ENCODE measurements at places on chromosomes 5 and 9.

GRCh38 chr5:89397096-89397495 lies 514.1 kb upstream of the MEF2C start:
- DNase-seq, result no peak

GRCh38 chr5:92543201-92543600 lies 1037.8 kb downstream of the NR2F1-AS1 start:
- DNase-seq, result no peak

DNA sequence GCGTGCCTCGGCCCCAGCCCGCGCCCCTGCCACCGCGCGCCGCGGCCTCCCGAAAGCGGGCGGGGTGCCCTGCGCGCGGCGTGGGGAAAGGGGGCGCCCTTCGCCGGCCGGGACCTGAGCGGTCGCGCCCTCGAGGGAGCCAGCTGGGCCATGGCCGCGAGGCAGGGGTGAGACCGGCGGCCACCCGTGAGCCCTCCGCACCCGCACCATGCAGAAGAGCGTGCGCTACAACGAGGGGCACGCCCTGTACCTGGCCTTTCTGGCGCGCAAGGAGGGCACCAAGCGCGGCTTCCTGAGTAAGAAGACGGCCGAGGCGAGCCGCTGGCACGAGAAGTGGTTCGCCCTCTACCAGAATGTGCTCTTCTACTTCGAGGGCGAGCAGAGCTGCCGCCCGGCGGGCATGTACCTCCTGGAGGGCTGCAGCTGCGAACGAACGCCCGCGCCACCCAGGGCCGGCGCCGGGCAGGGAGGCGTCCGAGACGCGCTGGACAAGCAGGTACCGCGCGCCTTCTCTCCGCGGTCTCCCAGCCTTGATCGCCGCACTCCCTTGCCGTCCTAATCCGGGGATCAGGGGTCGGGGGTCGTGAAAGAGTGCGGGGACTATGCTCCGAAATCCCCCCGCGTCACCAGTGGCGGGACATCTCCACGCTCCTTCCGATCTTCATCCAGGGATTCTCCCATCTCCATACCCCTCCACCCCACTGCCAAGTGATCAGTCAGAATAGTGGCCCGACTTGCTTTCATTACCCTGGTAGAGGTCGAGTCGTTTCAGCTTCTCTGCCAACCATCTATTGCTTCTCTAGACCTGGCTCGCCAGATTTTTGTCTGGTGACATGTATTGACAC lies 590 bp downstream of the RASGRF2 start:
- DNase-seq, result peak; percentile 13

- no peak for DNase-seq
Measured at GRCh38 chr5:37715361-37715760, 124.5 kb downstream of the GDNF start.

DNA sequence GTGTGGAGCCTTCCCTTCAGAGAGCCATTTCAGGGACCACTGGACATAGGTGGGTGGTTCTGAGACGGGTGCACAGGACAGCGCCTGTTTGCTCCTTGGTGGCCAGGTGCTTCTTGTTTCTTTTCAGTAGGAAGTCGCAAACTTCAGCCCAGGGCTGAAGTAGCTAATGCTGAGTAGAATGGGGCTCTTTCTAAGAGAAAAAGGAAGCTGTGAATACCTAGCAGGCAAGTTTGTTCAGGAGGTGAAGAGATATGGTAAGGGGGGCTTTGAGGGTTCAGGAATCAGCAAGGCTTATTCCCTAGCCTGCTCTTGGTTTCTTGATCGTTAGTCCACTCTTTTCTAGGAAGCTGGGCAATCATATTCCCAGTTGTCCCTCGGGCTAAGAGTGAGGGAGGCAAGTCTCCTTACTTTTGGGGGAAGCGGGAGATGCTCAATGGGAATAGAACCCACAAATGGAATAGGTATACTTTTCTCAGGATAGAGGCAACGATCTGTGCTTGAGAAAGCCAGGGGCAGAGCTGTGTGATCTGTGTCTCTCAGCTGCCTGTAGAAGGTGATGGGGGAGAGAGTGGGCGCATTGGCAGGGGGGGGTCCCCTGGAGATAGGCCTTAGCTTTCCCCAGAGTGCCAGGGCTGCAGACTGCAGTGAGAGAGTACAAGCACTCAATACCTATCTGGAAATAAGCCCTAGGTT lies 1.9 kb upstream of the PURA start:
- no peak for DNase-seq

- no peak for DNase-seq
Measured at GRCh38 chr5:26578002-26578401, 460.4 kb downstream of the CDH9 start.

DNA sequence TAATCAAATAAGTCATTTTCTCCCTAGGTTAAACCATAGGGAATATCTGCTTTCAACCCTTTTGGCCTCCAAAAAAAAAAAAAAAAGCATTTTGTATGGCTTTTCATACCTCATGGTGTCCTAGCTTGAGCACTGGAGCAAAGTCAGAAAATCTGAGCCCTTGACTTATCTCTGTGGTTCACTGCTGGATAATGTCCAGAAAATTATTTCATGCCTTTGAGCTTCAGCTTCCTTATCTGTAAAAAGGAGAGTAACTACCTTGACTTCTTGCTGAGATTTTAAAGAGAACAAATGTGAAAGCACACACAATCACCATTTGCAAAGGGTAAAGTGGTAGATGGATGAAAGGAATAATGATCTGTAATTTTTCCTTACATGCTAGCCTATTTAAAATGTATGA lies 165.9 kb downstream of the ALDH1A1 start:
- DNase-seq, result no peak

GRCh38 chr9:137256856-137257255 lies 1.7 kb downstream of the NELFB start:
- no peak for DNase-seq

DNA sequence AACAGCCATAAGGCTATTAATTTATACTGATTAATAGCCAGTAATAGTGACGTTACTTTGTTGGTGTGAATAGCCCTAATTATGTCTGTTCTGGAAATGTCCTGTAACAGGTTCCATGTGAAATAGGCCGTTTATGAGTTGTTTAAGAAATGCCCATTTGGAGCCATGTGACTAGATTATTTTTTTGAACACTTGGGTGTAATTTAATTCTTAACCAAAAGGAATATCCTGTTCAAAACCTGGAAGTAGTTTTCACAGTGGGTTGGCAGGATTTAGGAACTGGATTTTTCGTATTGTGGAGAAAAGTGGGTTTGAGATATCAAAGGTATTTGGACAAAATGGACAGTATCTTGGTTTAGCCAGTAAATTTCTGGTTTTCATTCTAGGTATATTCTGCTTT lies 1.3 kb downstream of the TENT2 start:
- no peak for DNase-seq

DNA sequence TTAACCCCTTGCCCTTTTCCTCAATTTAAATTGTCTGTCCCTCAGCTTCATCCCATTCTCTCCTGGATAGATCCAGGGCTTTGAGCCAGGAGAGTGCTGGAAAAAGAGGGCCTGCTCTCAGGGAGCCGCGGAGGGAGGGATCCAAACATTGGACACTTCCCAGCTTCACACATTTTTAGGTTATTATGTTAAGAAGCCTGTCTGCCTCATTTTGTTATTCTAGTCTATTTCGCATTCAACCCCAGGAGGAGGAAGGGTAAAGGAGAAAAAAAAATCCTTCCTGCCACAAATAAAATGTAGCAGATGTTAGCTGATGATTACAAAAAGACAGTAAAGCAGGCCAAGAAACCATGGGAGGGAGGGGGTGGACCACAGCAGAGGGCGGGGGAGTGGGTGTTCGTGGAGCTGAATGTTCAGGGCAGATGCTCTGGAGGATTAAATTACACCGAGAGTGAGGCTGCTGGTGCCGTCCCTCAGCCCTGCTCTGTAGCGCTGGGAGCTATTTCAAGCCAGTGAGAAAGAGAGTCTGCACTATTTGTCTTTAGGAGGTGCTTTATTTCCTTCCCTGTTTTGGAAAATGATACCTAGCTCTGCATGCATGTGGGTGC lies 60.6 kb upstream of the ZFR start:
- no peak for DNase-seq

DNA sequence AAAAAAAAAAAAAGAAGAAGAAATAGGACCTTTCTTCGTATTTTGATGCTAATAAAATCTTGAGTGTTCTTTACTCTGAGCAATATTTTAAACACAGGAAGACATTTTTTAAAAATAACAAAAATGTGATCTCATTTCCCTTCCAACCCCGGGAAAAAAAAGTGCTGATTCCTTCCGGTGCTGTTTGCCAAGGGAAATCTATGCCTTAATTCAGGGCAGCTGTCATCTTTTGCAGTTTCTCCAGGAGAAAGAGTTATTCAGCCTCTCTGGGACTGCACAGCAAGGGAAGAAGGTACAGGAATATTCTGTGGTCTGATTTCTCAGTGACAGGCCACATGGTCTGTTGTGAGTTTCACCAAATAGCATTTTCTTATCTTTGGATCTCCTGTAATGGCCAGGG lies 291.9 kb upstream of the IRX1 start:
- no peak for DNase-seq

GRCh38 chr5:75277463-75277862 lies 40.8 kb upstream of the ANKRD31 start:
- DNase-seq, result no peak

DNA sequence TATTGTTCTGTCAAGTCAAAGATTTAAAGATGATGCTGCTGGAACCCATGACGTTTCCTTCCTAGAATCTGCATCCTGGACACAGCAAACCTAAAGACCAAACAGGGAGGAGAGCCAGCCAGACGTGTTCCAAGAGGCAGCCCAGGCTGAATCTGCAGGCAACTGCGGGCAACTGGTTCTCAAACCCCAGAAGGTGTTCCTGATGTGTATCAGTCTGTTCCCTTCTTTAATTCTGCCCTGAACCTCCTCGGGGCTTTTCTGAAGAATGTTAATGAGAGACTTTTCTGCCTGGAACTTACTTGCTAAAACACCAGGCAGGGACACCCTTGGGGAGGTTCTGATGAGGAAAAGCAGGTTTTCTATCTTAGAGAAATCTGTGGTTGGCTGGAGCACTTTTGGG lies 132.8 kb upstream of the RETREG1 start:
- DNase-seq, result no peak

GRCh38 chr5:80170117-80170535 lies 85.7 kb downstream of the SERINC5 start:
- no peak for DNase-seq

GRCh38 chr5:143251946-143252345 lies 151.5 kb downstream of the NR3C1 start:
- DNase-seq, result no peak

GRCh38 chr9:114114364-114114763 lies 15.3 kb upstream of the KIF12 start:
- DNase-seq, result no peak

GRCh38 chr5:159990506-159990905 lies 18.4 kb upstream of the TTC1 start:
- no peak for DNase-seq

DNA sequence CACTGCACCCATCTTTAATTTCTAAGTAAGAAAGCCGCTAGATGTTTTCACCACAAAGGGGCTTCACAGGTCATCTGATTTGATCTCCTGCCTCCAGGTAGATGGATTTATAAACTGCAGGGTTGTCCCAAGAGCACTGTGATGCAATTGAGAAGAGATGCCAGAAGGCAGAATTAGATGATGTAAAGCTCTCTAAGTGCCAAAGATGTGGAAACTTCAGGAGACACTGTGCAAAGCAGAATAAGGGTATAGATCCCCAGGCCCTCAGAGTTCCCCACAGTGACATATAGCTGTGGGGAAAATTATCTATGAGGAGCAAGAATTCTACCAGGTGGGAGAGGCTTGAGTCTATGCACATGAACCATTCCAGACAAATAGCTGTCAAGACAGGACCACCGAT lies 90.5 kb downstream of the FSTL4 start:
- DNase-seq, result no peak

- no peak for DNase-seq
Measured at GRCh38 chr5:96641368-96642280, 20.6 kb upstream of the CAST start.

GRCh38 chr5:139634028-139634325 lies 14.2 kb upstream of the CXXC5 start:
- DNase-seq, result no peak

DNA sequence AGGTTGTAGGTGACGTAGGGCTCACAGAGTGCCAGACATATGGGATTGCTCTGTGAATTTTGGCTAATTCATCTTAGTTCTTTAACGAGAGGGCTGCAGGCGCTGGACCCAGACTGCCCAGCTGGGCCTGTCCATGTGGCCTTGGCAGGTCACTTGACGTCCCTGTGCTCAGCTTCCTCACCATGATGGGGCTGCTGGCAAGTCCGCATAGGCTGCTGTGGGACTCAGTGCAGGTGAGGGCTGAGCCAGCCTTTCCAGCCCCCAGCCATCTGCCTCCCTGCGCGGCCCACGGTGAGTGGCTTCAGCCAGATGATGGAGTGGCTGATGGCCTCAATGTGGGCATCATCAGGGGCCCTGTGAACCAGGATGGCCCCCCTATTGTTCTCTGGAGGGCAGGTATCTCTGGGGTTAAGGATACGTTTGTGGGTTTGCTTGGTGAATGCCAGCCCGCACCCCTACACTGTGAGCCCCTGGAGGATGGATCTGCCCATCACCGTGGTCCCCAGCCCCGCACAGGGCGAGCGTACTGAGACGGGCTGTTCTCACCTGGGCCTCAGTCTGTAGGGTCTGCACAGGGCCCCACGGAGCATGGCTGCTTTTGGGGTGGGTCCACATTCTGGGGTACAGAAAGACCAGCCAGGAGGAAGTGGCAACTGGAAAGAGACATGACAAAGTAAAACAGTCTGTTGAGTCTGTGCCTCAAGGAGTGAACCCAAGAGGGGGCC lies 3.7 kb downstream of the CARD19 start:
- DNase-seq, result no peak

- no peak for DNase-seq
Measured at GRCh38 chr9:135487281-135488012, 7.9 kb downstream of the PPP1R26 start.

DNA sequence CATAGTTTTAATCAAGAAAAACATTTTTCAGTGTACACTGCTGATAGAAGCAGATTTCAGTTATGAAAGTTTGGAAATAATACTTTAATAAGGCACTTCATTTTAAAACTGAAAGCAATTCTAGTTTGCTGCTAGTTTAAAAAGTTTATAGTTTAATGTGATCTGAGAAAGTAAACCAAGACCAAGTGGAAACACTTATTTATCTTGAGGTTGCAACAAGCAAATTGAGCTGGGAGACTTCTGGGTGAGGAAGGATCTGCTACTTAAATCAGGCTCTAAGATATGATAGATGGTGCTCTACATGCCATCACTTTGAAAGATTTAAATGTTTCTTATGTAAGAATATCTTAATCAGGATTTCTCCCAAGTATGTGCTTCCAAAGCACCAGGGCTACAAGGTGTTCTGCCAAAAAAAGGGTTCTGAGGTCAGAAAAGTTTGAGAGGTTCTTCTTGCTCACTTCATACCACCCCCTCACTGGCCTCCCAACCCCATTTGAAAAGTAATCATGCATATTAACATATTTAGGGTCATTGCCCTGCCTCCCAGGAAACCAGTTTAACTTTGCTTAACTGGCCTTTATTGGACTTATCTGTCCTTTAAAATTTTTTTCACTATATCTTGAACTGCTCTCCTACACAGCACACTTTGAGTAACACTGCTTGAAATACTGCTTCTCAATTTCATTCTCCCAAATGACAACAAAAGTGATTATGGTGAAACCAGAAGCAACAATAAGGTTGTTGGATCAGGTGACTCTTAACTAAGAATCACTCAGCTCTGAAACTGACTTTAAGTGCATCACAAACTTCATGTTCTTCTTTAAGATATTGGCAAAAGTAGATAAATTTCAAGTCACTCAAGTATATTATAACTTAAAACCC lies 15.5 kb downstream of the SLC44A1 start:
- no peak for DNase-seq

Data from stimulated activated CD4-positive, alpha-beta T cell treated with anti-CD3 and anti-CD28 coated beads, Interleukin-1b, Interleukin-23, amount 100 ng/mL, for 24 hours (primary cell).